ENCODE measurements at places on chromosomes 2 and 18.

GRCh38 chr2:63649829-63650228 is 61.1 kb downstream of the MDH1 start:
- no peak for DNase-seq

DNA sequence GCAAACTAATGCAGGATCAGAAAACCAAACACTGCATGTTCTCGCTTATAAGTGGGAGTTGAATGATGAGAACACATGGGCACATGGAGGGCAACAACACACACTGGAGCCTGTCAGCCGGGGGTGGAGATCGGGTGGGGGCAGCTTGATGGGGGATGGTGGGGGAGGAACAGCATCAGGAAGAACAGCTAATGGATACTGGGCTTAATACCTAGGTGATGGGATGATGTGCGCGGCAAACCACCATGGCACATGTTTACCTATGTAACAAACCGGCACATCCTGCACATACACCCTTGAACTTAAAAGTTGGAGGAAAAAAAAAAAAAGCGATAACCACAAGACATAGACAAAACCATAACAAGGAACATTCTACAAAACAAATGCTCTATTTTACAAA is 10.4 kb downstream of the CHMP3 start:
- DNase-seq = no peak

- DNase-seq = no peak
Measured at GRCh38 chr2:72745679-72746368, 80.0 kb downstream of the EXOC6B start.

- DNase-seq = no peak
Measured at GRCh38 chr2:86512034-86512433, 51.2 kb downstream of the CHMP3 start.

DNA sequence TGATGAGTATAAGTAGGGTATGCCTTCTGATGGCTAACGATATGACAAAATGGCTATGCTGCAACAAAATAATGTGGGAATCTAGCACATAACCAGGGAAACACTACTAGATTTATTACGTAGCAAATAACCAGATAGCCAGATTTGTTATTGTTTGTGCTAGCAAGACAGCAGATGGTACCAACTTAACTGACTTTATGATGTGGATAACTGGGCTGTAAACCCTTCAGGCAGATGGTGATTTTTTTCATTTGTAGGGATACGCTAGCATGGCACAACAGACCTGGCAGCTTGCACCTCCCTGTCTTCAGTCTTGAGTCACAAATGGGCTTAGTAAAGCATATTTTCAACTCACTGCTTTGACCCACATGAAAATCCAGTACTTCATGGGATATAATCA is 48.7 kb downstream of the PRELID3A start:
- no peak for DNase-seq

- no peak for DNase-seq
Measured at GRCh38 chr2:230267556-230267955, 42.0 kb downstream of the SP140 start.

- DNase-seq = no peak
Measured at GRCh38 chr2:12057436-12058166, 311.2 kb downstream of the LPIN1 start.

DNA sequence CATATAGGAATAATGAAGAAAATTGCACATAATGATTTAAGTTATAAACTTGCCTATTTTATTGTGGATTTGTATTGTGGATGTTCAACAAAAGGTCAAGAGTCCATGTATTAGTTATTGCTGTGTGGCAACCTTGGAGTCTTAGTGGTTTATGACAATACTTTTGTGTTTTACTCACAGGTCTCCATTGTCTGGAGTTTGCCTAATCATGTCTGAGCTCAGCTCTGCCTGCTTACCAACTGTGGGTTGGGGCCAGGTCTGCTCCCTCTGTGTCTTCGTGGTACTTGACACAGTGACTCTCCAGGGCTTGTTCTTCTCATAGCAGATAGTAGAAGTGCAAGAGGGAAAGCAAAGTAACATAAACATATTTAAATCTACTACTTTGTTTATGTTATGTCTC is 382.5 kb downstream of the CBLN2 start:
- no peak for DNase-seq

GRCh38 chr2:60560734-60561644 is 7.5 kb upstream of the BCL11A start:
- DNase-seq = no peak
